ENCODE measurements at places on chromosomes 1 and 21.

GRCh38 chr1:180291004-180291403, 60.9 kb downstream of the LHX4 start:
- peak; percentile 29 for DNase-seq

DNA sequence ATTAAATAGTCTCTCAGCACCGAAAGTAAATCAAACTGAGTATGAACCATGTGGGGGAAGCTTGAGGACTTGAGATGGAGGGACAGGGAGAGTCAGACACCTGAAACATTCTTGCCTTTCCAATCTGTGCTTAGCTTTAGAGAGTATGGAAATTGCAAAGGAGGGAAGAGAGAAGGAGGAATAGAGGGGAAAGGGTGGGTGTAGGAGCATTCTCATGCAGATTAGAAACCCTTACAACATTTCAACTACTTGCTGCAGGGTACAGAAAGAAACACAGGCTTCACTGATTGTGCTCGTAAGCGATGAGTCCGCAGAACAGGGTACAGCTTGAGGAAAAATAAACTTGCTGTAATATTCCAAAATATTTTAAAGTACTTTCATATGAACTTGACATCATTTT, 73.8 kb downstream of the NIBAN1 start:
- no peak for DNase-seq

DNA sequence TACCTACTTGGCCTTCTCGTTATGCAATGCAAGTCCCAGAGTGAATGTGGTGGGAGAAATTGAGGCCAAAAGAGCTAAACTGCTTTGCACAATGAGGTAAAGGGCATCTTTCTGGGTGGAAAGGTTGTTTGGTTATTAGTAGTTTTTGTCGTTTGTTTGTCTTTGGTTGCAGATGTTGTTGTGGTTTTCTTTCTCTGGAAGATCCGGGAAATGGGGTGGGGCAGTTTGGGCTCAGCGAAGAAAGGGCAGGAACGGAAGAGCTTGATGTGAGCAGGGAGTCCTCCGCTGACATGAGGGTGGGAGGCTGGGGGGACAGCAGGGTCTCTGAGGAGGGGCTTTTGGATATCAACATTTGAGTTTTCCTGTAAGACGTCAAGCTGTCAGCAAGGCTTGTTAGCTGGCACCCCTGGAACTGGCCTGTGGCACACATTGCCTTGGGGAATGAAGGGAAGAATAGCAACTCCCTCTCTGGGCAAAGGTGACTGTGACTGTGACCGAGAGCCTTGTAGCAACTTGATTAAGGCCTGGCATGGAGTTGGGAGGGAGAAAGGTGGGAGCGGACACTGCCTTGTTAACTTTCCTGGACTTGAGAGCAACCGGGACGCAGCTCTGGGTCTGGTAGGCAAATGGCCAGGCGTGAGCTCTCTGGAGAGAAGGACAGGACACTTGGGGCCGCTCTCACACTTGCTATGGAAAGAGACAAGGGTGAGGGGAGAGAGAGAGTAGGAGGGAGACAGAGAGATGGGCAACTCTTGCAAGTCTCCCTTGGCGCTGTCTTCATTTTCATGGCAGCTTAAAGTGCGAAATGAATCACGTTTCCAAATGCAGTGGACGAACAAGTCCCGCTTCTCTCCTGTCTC, 15.4 kb upstream of the OPRD1 start:
- DNase-seq, result peak; percentile 22

DNA sequence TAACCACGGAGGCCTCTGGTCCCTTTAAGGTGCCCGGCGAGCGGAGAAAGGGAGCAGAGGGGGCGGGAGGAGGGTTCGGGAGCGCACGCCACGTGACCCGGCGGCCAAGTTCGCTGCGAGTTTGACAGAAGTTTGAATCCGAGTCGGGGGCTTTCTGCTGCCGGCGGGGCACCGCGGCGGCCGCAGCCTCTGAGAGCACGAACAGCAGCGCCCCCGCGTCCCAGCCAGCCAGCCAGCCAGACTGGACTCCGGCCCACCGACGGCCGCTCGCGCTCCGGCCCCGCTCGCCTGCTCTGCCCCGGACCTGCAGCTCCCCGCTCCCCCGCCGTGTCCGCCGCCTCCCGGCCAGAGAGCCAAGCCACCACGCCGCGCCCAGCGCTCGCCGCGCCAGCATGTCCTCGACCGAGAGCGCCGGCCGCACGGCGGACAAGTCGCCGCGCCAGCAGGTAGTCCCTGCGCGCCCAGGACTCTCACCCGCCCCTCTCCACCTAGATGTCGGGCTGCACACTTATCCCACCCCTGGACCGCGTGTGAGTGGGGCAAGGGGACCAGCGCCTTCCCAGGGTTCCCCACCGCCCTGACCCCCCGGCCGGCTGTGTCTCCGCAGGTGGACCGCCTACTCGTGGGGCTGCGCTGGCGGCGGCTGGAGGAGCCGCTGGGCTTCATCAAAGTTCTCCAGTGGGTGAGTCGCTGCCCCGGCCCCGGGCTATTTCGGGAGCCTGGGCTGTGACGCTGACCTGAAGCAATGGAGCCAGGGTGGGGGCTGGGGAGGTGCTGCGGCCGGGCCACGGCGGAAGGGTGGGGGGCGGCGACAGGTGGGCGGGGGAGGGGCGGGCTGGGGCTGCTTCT, at the start of gene SYPL2:
Gene SYPL2 (plus strand): TSS at position 95 of the 849 bp plus-strand sequence. CDS start 298 bp downstream, at position 393.
- DNase-seq, result no peak

GRCh38 chr1:232599178-232600041, 30.5 kb downstream of the SIPA1L2 start:
- DNase-seq, result peak; percentile 77

GRCh38 chr1:43531107-43531905, 623 bp downstream of the PTPRF start:
- no peak for DNase-seq

DNA sequence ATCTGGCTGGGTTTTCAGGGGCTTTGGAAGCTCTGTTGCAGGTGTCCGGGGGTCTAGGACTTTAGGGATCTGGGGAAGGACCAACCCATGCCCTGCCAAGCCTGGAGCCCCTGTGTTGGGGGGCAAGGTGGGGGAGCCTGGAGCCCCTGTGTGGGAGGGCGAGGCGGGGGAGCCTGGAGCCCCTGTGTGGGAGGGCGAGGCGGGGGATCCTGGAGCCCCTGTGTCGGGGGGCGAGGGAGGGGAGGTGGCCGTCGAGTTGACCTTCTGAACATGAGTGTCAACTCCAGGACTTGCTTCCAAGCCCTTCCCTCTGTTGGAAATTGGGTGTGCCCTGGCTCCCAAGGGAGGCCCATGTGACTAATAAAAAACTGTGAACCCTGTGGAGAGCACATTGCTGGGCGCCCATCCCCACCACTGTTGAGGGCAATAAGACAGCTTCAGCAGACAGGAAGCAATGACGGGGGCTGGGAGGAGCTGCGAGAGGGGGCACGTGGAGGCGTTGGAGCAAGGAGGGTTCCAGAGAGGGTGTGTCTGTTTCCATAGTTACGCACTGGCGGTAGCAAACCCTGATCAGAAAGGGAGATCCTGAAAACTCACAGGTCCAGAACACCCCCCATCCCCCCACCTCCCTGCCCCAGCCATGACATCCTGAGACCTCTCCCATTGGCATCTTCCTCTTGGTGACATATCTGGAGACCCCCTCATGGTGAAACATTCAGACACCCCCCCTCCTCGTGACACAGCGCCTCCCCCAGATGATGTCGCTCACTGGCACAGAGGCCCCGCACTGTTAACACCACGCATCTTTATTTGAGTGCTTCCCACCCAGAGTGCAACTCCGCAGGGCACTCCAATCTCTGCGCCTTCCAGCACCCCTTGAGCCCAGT, 8.4 kb downstream of the MYBPH start:
- no peak for DNase-seq

- DNase-seq, result peak; percentile 82
These were observed 1.2 kb upstream of the SRSF11 start for GRCh38 chr1:70220015-70220414.

DNA sequence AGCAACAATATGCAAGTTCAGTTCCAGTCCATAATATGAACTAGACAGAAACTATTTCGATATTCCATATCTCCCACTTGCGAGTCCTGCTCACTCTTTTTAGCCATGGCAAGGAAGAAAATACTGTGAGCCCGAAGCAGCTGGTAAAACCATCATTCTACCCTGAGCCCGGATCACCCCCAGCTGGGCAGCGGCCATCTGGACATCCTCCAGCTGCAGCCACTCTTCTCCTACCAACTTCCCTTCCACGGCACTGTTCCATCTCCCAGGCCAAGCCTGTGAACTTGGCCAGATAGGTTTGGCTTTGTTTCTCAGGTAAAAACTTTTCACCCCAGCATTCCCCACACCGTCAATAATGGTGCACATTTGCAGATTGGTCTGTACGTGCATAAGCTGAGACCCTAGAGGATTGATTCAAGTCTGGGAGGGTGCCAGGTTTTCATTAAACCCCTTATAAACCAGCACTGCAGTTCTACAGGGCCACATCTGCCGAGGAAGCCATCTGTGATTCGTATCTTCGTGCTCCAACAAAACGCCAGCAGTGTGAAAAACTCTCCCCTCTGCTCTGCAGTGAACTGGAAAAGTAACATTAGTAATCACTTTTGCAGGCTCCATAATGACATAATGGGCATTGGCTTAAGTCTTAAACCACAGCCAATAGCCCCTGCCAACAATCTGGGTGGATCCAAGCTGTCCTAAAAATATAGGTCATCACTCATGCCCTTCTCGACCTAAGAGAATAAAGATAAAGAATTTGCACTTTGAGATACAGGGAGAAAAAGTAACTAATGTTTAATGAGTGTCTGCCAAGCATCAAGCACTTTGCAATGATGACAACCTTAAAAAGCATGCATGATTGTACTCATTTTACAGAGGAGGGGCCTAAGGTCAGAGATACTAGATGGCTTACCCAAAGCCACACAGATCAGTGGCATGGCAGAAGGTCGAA, 205.1 kb downstream of the PLPP3 start:
- DNase-seq, result no peak

DNA sequence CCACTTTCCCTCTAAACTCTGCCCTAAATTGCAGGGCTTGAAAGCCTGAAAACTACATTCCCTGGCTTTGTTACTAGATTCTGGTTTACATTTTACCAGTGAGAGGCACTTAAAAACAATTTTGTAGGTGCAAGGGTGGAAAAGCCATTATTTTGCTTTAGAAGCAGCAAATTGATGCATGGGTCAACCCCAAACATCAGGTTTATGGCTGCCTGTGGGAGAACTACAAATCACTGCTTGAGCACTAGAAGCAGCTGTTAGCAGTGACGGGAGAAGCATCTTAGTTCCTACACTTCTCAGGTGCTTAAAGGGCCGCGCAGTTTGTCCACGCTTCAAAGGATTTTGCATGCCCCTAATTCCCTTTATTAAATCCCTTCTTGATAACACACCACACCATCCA, 417.2 kb downstream of the PCP4 start:
- DNase-seq, result no peak

- DNase-seq, result no peak
These were observed 486.3 kb downstream of the PTPRU start for GRCh38 chr1:29722598-29722997.
